ENCODE measurements at places on chromosomes 3 and 15.

DNA sequence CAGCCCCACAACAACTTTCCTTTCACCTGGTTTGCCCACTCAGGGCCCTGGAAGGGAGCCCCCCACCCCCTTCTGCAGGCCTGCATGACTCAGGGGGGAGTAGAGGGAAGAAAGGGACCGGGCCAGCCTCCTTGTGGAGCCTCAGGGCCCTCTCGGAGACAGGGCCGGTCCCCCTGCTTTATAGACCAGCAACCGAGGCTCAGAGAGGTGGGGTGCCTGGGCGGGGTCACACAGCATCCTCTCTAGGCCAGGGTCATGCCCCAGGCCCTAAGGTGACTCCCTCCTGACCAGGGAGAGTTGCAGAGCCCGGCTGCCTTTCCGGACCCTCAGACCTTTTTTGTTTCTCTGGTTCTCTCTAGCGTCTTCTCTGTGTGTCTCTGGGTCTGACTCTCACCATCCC lies 211.3 kb downstream of the TBC1D2B start:
- DNase-seq = no peak

DNA sequence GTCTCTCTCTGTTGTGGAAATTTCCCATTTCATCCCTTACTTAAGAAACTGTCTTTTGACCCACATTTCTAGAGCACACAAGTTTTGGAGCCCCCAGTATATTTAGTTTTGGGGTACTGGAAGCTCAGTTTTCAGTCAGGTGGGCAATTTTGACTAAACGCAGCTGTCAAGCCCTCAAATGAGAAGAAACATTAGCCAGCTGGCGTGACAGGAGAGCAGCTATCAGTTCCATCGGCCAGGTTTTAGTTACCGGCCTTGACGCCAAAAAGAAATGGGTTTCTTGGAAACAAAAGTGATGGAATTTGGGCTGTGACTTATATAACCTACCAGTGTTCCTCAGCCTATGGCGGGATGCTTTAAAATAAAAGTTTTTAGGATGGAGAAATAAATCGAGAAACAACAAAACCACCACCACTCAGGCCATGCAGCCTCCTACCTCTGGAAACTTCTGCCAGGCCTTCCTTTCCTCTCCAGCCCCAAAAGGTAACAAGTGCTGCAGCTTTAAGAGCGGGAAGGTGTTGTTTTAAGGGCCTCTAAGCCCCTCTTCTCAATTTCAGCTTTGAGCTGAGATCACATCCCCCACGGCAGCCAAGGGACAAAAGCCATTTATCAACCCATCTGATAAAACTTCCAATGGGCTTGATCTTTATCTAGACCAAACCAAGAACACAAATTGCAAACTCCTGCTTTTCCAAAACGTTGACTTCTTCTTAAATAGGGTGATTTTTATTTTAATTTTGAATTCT lies 18.3 kb downstream of the RGMA start:
- no peak for DNase-seq

DNA sequence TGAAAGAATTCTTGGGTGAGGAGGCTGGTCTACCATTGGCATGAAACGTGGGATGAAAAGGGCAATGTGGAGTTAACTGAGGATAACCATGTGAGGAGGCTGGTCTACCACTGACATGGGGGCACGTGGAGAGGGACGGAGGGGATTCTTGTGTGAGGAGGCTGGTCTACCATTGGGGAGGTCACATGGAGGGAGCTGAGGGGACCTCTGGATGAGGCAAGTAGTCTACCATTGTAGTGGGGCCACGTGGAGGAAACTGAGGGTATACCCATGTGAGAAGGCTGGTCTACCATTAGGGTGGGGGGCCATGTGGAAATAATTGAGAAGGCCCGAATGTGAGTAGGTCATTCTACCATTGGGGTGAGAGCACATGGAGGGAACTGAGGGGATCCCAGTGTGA lies 154.1 kb downstream of the FBLN2 start:
- DNase-seq = no peak

DNA sequence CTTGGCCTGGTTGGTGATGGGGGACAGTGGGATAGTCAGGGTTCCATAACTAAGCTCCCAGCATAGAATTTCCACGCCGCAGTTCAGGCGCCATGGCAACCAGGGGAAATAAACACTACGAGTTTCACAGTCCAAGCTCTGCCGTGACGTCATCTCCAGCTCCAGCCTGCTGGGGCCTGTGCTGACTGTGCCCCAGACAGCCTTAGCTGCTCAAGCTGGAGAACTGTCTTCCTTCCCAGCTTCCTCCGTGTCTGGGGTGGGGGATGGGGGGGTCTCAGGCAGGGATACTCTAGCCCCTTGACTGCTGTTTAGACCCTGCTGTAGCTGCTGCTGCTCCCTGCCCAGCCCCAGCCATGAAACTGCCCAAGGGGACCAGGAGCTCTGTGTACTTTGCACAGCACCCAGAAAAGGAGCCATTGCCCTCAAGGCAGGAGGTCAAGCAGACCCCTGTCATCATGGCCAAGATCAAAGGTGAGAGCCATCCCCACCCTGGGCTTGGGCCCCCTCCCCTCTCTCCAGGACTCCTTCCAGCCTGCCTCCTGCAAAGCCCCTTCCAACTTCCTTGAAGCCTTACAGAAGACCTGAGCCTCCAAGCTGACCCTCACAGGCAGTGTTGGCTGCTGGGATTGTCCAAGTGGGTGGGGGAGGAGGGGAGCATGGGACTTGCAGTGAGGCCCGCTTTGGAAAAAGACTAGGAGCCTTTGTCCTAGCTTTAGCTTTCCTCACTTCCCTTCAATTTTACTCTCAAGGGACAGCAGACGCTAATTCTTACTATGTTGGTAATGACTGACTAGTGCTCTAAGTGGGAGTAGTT lies 11.4 kb upstream of the CSPG4 start:
- DNase-seq = peak; percentile 15

All from stimulated activated CD4-positive, alpha-beta T cell treated with anti-CD3 and anti-CD28 coated beads, Interleukin-4, amount 100 ng/mL, for 4 hours (primary cell).